ENCODE measurements at places on chromosomes 2 and 18. TPM values are rescaled to one million over a fixed set of nuclear protein-coding genes. Genes with fewer than 3 reads are reported as not detected.

- DNase-seq, result no peak
These were observed 32.8 kb upstream of the LDLRAD4 start for GRCh38 chr18:13185675-13186198.

GRCh38 chr2:231187736-231188505 is 10.5 kb upstream of the ARMC9 start:
- peak; percentile 64 for DNase-seq

GRCh38 chr2:172877826-172878225 is 142.2 kb downstream of the RAPGEF4 start:
- DNase-seq, result no peak

Gene LOXHD1
- total RNA-seq, result 0.35 TPM

GRCh38 chr2:239965318-239965717 is 59.8 kb downstream of the NDUFA10 start:
- DNase-seq, result peak; percentile 43

GRCh38 chr2:224925810-224926100 is 116.5 kb downstream of the DOCK10 start:
- no peak for DNase-seq
